ENCODE measurements at places on chromosomes 2 and 18. TPM values are rescaled to one million over a fixed set of nuclear protein-coding genes. Genes with fewer than 3 reads are reported as not detected.
A peak's percentile ranks its signal among the peaks of the same experiment; 100 is the strongest.

- no peak for DNase-seq
These were observed 75.9 kb downstream of the TMEM18 start for GRCh38 chr2:601387-601698.

GRCh38 chr2:190535121-190535439 lies 558 bp upstream of the NEMP2 start:
- no peak for DNase-seq

DNA sequence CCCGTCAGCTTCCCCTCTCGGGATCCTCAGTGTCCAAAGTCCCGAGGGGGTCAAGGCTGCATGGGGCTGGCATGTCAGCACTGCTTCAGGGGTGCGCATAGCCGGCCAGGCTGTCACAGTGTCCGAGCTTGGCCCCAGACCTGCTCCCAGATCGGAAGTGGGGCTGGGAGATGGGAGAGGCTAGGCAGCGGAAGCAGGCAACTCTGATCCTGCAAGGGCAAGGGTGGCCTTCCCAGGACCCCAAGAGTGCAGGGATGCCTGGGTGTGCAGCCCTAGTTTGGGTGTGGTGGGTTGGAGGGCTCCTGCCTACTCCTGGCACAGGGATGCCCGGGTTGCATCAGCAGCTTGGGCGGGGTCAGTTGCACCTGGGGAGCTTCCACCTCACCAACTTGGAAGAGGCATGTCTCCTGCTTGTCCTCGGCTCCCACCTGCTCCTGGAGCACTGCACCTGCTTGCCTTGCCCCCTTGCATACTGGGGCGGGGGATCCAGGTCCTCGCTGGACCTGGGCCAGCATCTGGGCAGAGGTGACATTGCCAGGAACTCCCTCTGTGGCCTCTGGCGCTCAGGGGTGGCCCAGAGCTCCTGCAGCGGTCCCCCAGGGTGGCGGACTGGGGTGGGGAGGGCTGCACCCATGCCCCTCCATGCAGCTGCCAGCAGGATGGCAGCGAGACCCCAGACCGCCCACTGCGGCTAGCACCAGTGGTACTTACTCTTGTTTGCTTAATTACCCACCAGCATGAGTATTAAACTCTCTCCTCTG lies 41.3 kb downstream of the CBLN2 start:
- no peak for DNase-seq

DNA sequence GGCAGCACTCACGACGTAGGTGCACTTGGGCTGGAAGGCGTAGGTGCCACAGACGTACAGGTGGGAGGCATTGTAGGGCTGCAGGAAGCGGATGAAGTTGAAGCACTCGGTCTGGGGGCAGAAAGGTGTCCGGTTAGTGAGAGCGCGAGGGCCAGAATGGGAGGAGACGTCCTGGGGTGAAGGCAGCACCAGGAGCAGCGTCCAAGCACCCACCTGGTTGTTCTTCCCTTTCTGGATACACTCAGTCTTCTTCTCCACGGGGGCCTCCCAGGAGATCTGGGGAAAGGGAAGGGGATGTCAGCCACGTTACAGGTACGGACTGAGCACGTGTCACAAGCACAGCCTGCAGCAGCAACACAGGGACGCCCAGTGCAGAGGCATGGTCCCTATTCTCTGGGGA lies 4.2 kb downstream of the SEMA4C start:
- no peak for DNase-seq

DNA sequence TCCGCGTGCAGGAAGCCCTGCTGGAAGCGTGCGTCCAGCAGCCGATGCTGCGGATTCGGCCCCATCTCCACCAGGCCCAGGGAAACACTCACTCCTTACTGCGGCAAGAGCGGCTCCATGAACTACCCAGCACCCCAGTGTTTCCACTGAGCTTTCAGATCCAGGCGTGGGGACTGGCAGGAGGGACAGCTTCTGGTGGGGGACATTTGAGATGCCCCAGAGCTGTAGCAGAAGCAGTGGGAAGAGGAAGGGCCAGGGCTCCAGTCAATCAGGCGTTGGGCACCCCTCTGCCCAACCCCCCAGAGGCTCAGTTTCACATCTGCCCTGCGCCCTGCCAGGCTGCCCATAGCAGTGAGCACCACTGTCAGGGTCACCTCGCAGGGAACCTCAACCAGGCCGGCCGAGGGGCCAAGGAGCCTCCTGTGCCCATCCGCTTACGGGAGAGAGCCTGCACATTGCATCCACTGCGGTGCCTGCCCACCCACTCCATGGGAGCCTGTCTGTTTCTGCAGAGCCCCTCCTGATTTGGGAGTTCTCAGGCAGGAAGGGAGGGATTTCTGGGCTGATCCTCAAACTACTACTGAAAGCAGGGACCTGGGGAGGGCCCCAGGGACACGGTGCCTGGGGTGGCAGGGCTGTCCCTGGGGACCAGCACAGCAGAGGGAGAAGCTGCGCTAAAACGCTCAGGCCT lies 4.6 kb downstream of the AGXT start:
- no peak for DNase-seq

Gene NPPC
- total RNA-seq, result 2.0 TPM

Gene PJVK
- total RNA-seq, result 3.3 TPM

DNA sequence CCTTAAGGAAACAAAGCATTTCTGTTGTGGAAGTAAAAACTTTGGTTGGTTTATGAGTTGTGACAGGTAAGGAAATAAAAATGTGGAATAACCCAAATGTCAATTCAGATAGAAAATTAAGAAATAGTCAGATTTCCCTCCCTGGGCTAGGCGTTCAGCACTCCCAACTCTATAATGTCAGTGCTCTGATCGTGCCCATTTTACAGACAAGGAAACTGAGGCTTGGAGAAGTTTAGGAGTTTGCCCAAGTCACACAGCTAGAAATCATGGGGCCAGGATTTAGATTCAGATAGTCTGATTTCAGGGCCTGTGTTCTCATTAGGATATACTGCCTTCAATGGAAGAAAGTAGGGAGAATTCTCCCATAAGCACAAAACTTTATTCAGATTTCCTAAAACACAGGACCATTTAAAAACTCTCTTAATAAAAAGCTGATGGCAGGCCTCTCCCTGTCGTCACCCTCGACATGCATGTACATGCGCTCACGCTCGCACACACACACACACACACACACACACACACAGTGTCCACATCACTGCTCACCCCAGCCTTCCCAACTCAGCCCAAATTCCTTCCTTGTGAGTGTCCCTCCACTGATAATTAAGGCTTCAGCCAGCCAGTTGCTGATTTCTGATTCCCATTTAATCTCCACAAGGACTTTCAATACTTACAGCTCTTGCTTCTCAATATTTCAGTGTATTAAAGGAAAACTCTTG lies 49.1 kb upstream of the SLC14A2 start:
- DNase-seq, result no peak

DNA sequence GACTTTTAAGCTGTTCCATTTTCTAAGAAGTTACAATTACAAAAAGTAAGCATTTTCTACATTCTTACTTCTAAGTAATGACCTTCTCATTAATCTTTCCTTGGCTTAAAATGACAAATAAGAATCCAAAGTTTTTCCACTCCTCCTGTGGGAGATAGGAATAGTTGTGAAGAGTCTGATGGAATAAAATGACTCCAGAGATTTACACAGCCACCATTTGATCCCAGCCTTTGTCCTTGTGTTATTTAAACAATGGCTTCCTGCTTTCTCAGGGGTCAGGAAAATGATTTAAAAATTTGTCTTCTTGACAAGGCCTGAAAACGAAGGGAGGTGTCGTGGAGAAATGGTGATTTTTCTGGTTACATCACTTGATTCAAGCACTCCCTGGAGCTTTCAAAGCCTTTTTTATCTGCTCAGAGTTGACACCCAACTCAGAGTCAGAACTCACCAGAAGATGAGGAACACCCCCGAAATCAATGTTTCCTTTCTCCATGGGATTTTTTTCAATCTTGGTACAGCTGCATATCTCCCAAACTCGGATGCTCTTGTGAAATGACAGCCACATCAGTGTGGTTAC lies 106.5 kb downstream of the GALNT3 start:
- no peak for DNase-seq

Gene ESPNL
- total RNA-seq, result 0.09 TPM

Gene TBC1D8
- total RNA-seq, result 12.8 TPM

GRCh38 chr2:61090386-61090921 lies 24.8 kb downstream of the SANBR start:
- DNase-seq, result no peak

GRCh38 chr2:179826297-179826696 lies 35.1 kb downstream of the ZNF385B start:
- DNase-seq, result no peak

- DNase-seq, result no peak
These were observed 471.4 kb downstream of the CMPK2 start for GRCh38 chr2:6394276-6394675.

Gene GAREM2
- 11.0 TPM for total RNA-seq

- DNase-seq, result no peak
These were observed 269.8 kb upstream of the HDAC4 start for GRCh38 chr2:239670463-239671120.

- no peak for DNase-seq
These were observed 12.5 kb downstream of the BOK start for GRCh38 chr2:241570961-241571581.

GRCh38 chr2:71824436-71824835 lies 323.2 kb downstream of the CYP26B1 start:
- DNase-seq, result no peak

- DNase-seq, result peak; percentile 44
These were observed at the start of gene LDLRAD4 for GRCh38 chr18:13218368-13218991. TSS of gene LDLRAD4 (plus strand) at chr18:13218760.

- DNase-seq, result peak; percentile 58
These were observed 1.6 kb downstream of the CRIM1 start for GRCh38 chr2:36356990-36357846.

DNA sequence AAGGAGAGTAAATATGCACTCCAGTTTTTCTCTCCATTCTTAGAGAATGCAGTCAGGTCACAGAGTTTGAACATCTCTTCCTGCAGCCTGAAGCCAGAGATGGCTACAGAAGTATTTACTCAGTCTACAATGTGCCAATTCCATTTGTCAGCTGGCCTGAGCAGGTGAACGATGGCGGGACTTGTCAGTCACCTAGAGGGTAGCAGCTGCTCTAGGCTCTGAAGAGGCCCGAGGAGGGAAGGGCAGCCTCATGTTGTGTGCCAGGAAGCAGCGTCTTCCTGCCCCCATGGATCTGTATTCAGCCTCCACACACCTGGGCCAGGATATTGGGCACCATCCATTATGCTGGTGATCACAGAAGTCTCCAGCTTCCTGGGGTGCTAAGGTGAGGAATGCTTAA lies 316.7 kb upstream of the CHAC2 start:
- no peak for DNase-seq

GRCh38 chr2:157874997-157875640 lies 1.0 kb downstream of the ACVR1 start:
- no peak for DNase-seq

Gene ABCG8
- total RNA-seq, result 0.27 TPM

Gene POTEE
- 0.18 TPM for total RNA-seq

Gene UNC80
- 34.8 TPM for total RNA-seq

DNA sequence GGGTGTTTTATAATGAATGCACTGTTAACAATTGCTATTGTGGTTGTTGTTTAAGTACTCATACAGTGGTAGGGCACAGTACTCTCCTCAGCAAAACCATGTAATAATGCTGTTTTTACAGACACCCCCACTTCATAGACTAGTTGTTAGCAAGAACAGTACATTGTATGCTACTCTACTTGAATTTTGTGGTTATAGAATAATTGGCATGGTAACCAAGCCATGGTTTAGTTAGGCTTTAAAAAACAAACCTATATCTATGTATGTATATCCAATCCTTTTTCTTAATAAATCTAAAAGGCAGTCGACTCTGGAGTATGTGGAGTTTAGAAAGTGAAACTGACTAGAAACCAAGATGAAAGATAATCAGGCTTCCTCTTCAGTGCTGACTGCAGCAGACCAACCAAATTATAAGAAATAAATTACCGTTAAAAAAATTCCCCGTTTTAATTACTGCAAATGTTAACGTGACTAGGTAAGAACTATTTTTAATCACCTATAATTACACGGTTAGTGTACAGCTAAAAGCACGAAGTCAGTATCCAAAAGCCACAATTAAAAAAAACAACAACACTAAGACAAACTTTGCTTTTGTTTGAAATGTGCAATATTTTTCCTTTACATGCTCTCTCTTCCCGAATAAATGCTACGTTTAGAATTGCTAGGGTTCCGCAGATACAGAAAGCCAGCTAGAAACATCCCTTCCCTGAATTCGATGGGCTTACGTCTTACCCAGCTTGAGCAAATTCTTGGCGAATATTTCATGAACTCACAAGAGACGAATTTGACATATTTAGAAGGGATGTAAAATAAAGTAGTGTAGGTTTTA lies 113.3 kb upstream of the SERTAD2 start:
- DNase-seq, result no peak

GRCh38 chr2:67991456-67991855 lies 71.3 kb downstream of the C1D start:
- no peak for DNase-seq

Gene CAPN14
- 2.8 TPM for total RNA-seq

GRCh38 chr18:77119851-77120491 lies 12.6 kb downstream of the MBP start:
- no peak for DNase-seq

Gene POTEI
- 0.27 TPM for total RNA-seq

Gene SOX11
- 146 TPM for total RNA-seq

Data from cerebellum (tissue), 4 donors.